ENCODE measurements at places on chromosomes 5 and 9. TPM values are rescaled to one million over a fixed set of nuclear protein-coding genes. Genes with fewer than 3 reads are reported as not detected.

DNA sequence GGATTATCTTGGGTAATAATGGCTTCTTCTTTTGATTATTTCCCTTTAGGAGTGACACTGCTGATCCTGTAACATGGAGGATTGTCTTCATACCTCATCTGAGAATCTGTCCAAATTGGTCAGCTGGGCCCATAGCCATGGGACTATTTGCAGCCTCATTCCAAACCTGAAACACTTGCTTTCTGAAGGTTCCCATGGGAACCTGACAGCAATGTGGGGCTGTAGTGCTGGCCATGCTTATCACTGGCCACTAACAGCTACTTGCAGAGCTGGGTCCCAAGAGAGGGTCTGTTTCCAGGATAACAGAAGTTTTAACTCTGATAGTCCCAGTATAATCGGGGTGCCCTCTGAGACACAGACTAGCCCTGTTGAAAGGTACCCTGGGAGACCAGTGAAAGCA lies 87.4 kb downstream of the KIAA1958 start:
- DNase-seq, result no peak

DNA sequence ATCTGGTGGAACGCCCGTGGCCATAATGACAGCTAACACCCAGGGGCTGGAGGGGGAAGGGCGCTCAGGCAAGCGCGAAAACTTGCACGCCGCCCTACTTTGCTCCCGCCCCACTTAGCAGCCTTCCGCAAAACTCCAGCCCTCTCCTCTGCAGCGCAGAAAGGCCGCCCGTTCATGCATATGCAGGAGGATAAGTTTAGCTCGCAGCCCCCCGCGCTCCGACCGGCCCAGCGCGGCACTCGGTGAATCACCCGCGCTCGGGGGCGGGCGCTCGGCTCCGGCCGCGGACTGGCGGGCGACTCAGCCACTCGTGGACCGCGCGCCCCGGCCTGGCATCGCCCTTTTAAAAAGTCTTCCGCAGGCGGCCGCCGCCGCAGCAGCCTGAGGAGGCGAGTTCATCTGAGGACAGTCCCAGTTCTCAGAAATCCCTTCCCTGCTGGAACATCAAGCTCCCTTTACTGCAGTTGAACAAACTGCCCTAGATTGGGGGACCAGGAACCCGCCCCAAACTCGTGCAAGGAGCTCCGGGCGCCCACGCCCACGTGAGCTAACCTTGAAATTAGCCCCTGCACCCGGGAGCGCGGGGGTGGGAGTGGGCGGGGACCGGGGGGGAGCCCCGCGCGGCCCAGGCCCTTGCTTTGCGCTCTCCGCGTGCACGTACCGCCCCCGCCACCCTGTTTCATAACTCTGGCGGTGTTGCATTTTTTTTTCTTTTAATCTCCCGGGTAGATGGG lies 4.5 kb upstream of the KLF9 start:
- DNase-seq, result peak; percentile 98

GRCh38 chr9:86867804-86868313 lies 79.4 kb downstream of the GAS1 start:
- no peak for DNase-seq

GRCh38 chr5:23389291-23390101 lies 117.9 kb upstream of the PRDM9 start:
- DNase-seq, result no peak

Gene OR1J4
- total RNA-seq, result not detected

Gene PCDHGB3
- 7.2 TPM for total RNA-seq

Gene SV2C
- total RNA-seq, result 0.05 TPM

DNA sequence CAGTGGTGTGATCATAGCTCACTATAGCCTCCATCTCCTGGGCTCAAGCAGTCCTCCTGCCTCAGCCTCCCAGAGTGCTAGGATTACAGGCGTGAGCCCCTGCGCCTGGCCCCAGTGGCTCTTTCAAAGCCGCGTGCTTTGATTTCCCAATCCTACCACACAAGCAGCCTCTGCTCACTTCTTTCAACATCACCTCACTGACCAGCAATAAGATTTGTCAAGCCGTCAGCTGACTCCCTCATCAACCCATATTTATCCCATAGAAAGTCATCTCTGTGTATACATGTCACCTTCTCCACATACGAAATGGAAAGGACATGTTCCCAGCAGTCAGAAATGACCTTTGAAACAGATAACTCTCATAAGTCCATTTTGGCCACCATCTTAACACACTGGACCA lies 26.0 kb downstream of the SLC31A2 start:
- no peak for DNase-seq

- DNase-seq, result peak; percentile 93
These were observed 12.2 kb upstream of the OR13J1 start for GRCh38 chr9:35882263-35882848.

DNA sequence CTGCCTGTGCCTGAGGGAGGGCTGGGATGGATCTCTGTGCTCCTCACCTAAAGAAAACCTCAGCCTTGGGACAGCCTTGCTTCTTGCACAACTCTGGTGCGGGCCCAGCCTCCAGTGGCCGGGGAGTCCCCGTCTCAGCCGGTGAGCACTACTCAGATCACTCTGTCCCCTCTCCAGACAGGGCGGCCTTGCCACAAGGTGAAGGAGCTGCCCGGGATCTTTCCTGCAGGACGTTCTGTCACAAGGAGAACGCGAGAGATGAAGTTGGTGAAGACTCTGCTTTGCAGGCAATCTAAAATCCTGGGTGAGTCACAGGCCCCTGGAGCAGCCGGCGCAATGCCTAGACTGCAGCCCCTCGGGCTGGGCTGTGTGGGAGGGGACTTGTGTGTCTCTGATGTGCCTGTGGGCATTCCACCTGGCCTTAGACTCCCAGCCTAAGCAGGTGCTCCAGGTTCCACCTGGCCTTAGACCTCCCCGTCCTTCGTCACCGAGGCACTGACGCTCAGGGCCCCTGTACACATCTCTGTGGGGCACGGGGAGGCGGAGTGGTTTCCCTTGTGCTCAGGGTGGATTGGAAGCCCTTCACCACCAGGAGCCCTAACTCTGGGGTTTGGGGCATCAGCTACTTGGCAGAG lies 15.2 kb upstream of the IRX4 start:
- DNase-seq, result no peak

Gene RLN2
- total RNA-seq, result not detected

- DNase-seq, result no peak
These were observed 125.5 kb upstream of the RASGRF2 start for GRCh38 chr5:80834710-80835109.

- DNase-seq, result no peak
These were observed 288.0 kb downstream of the IZUMO3 start for GRCh38 chr9:24257726-24258125.

Gene MLANA
- not detected for total RNA-seq

DNA sequence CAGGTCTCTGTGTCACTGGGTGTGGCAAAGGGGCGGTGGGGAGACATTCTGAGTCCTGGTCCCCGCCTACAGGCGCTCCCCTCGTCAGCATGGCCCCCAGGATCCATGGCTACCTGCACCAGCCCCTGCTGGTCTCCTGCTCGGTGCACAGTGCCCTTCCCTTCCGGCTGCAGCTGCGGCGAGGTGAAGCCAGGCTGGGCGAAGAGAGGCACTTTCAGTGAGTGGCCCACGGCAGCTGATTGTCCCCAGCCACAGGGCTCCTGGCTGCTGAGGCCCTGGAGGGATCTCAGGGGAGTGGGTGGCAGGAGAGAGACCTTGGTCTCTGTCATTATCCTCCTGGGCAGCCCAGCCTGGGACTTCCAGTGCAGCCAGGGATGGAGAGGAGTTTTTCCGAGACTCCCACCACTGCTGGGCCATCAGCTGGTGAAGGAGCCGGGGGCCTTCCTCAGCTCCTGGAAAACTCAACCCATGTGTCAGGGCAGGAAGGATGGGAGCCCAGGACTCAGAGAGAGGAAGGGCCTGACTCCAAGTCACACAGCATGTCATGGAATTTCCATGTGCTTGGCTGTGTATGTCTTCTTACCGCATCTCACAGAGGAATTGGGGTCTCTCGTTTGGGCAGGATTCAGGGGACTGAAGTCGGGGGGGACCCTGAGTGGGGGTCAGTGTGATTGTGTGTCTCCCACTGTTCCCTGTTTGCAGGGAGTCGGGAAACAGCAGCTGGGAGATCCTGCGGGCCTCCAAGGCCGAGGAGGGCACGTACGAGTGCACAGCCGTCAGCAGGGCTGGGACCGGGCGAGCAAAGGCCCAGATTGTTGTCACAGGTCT lies 37.4 kb downstream of the HMCN2 start:
- DNase-seq, result peak; percentile 25

Gene HRH2
- 58.0 TPM for total RNA-seq

Gene OTULIN
- 23.5 TPM for total RNA-seq

Gene UNC5A
- total RNA-seq, result 0.22 TPM

Gene CNTNAP3B
- 7.2 TPM for total RNA-seq

DNA sequence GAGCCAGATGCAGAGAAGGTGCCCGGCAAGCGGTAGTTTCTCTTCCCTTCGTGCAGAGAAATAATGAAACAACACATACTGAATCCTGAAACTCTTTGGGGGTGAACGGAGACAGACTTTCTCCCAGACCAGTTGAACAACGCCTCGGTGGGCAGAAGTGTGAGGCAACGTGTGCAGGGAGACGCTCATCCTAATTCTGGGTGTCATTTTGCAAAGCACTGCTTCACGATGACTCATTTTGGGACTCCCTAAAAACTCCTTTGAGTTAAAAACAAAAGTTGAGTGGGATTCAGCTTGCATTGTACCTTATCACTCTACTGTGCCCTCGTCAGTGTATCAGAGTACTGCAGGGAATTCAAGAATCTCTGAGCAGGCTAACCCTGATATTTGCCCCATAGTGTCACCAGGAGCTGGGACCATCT lies 3.5 kb upstream of the NEK6 start:
- no peak for DNase-seq

GRCh38 chr9:2657427-2657826 lies 35.8 kb downstream of the VLDLR start:
- DNase-seq, result no peak

- no peak for DNase-seq
These were observed 39.8 kb downstream of the ANXA2R start for GRCh38 chr5:43000111-43000840.

DNA sequence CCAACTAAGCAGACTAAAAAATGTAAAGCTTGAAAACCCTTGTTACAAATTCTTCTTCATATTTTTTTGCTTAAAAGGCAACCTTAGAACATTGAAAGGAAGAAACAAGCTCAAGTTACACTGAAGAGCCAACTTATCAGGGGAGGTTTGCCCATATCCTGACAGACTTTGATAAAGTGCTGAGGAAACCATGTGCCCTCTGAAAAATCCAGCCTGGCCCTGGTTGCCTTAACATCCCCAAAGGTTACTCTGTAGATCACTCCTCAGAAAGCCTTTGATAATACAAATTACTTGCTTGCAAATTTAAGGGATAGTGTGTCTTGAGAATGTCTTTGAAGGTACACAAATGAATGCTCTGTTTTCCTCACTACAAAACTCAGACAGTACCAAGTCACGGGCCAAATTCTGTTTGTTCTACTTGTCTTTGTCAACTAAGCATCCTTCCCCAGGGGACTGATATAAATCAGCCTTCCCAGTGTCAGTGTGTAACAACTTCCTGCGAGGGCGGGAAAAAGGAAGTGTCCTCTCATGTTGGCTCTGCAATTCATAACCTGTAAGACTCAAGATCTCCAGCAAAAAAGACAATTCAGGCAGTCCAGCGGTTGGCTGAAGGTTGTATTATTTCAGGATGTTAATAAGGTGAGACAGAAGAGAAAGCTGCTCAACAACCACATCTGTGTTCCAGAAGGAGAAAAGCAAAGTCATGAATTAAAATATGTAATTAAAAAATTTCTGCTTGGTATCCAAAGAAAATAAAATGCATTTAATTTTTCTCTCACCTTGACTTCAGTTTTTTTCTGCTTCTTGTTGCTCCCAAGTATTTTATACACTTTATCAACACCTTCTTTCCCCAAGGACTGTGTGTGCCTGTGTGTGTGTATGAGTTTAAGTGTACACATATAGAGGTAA lies 199.9 kb downstream of the PIK3R1 start:
- DNase-seq, result no peak

DNA sequence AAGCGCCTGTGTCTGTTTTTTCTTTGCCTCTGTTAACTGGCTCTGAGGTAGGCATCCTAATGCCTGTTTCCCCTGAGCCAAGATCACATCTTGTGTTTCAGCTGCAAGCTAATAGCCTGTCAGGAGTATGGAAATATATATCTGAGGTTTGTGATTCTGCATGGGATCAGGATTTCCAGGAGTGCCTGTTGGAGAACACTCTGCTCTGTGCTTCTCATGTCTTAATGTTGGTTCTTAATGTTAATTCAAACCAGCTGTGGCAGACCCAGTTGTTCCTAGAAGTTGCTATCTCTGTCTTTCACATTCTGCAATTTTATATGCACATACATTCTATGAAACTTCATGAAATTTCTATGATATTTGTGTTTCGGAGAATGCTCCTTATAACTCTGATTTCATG lies 72.1 kb downstream of the PGM5 start:
- no peak for DNase-seq

GRCh38 chr5:76836181-76836580 lies 13.6 kb upstream of the S100Z start:
- DNase-seq, result no peak

DNA sequence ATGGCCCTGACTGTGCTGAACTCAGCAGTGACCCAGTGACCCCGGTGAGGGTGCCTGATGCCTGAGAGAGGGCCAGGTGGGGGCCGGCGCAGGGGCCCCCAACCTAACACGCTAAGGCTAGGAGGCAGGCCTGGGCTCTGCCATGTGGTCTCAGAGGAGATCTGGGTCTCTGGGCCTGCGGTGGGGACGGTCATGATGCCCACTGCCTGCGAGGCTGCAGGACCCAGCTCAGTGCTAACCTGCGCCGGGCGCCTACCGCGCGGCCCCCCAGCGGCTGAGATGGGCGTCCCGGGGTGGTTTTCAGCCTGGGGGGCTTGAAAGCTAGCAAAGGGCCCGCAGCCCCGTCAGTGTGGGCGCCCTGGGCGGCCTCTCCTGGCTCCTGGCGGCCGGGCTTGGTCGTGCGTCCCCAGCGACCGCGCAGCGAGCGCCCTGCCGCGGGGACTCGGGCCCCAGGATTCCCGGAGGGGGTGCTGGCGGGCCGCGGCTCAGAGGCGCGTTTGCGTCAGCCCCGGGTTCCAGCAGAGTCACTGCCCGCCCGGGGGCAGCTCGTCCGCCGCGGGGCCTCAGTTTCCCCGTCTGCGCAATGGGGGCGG lies 2.5 kb downstream of the EGFL7 start:
- no peak for DNase-seq

GRCh38 chr5:137273511-137273910 lies 225.6 kb downstream of the SPOCK1 start:
- no peak for DNase-seq

DNA sequence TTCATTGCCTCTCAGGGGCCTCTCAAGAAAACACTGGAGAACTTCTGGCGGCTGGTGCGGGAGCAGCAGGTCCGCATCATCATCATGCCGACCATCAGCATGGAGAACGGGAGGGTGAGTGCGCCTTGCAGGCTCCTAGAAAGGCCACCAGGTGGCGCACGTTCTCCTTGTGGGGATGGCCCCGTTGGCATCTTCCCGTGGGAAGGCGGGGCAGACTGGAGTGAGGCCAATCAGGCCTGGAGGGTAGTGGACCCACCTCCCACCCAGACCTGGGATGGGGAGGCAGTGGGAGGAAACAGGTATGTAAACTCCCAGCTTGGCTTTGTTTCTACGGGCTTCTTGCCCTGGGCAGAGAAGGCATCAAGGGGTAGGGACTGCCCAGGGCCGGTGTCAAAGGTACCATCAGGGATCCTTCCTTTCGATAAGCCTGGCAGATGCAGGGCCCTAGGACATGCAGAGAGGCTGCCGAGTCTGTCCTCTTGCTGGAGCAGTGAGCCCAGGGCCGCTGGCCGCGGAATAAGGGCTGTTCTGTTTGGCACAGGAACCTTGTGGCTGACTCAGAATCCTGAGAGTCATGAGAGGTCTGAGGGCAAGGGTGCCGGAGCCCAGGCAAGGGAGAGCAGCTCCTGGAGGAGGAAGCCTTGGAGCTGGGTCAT lies 18.9 kb upstream of the SPTLC1 start:
- DNase-seq, result peak; percentile 87

Gene OGN
- 8.1 TPM for total RNA-seq

- no peak for DNase-seq
These were observed 69.5 kb upstream of the IER5L start for GRCh38 chr9:129247285-129248153.
